ENCODE measurements at places on chromosomes 2 and 18. TPM values are rescaled to one million over a fixed set of nuclear protein-coding genes. Genes with fewer than 3 reads are reported as not detected.

GALNT14 gene
- 251 TPM for total RNA-seq

ERFE gene
- 39.5 TPM for total RNA-seq

ICA1L gene
- total RNA-seq: 3.4 TPM

DSEL gene
- total RNA-seq: 1.3 TPM

DUSP2 gene
- 6.1 TPM for total RNA-seq

RUFY4 gene
- total RNA-seq: not detected

CFAP53 gene
- total RNA-seq: 0.64 TPM

USP14 gene
- total RNA-seq: 8.7 TPM

ASXL3 gene
- total RNA-seq: not detected

DPYSL5 gene
- total RNA-seq: 0.93 TPM

CYP1B1 gene
- total RNA-seq: 5.5 TPM

HOXD13 gene
- not detected for total RNA-seq

PPM1G gene
- 148 TPM for total RNA-seq

APOB gene
- not detected for total RNA-seq

C2orf15 gene
- total RNA-seq: 0.95 TPM

TUBA3E gene
- not detected for total RNA-seq

DSG4 gene
- total RNA-seq: not detected

ABCG5 gene
- 0.14 TPM for total RNA-seq

PLB1 gene
- not detected for total RNA-seq

CCL20 gene
- 0.95 TPM for total RNA-seq

IL1A gene
- 1.0 TPM for total RNA-seq

ACMSD gene
- 3.8 TPM for total RNA-seq

MAB21L4 gene
- total RNA-seq: not detected

KIF5C gene
- not detected for total RNA-seq

RTP5 gene
- total RNA-seq: not detected

STAT4 gene
- 15.2 TPM for total RNA-seq

REL gene
- 8.6 TPM for total RNA-seq

GPR75 gene
- not detected for total RNA-seq

UNC80 gene
- not detected for total RNA-seq

Measured in Caki2 (cell line).